ENCODE measurements at places on chromosomes 2 and 18. TPM values are rescaled to one million over a fixed set of nuclear protein-coding genes. Genes with fewer than 3 reads are reported as not detected.

The ITPRIPL1 gene
- total RNA-seq: 4.9 TPM

GRCh38 chr2:232030229-232030628, 68.7 kb downstream of the DIS3L2 start:
- no peak for DNase-seq

The RFX8 gene
- 0.36 TPM for total RNA-seq

DNA sequence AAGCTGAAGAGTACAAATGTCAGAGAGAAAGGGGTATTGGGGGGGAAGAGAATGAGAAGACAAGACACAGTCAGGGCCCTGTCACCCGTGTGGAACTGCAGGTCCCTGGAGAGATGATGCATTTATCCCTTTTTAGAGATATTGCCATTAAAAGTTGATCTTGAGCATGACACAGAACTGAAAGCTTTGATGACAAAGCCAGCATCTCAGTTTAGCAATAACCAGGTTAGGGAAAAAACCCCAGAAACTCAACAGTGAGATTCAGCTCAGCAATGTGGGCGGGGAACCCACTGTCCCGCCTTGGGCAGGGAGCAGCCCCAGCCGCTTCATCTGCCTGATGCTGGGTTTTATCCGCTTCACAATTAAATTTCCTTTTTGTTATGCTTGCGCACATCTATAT, 181.1 kb downstream of the NEDD4L start:
- DNase-seq: no peak

GRCh38 chr2:98477506-98477905, 32.8 kb downstream of the INPP4A start:
- DNase-seq: no peak

- DNase-seq: no peak
These were observed 430.0 kb upstream of the VWC2L start for GRCh38 chr2:213980883-213981282.

- peak; percentile 47 for DNase-seq
These were observed 122.3 kb upstream of the FHL2 start for GRCh38 chr2:105521176-105521575.

The ALPI gene
- total RNA-seq: not detected

DNA sequence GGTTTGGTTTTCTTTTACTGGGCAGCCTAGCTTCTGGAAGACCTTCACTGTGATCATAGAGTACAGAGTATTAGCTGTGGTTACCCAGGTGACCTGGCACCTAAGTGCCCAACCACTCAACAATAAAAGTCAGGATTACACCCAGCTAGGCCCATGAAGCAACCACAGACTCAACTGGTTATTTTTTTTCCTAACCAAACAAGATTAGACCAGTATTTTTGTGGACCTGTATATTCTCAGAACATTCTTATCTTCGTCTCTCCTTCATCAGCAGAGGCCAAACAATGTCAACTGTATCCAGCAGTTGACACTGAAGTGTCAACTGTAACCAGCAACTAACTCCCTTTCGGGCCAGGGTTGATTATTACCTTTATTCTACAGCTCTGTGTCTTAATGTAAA, 289.2 kb upstream of the SLC39A10 start:
- no peak for DNase-seq

DNA sequence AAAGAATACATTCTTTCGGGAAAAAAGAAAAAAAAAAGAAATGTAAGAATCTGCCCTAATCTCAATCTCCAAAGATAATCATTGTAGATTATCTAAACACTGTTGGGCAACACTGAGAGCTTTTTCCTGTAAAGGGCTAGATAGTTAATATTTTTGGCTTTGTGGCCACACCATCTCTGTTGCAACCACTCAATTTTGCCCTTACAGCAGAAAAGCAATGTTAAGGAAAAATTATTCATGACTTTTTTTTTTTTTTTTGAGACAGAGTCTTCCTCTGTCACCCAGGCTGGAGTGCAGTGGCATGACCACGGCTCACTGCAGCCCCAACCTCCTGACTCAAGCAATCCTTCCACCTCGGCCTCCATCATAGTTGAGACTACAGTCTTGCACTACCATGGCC, 17.3 kb upstream of the FZD5 start:
- DNase-seq: no peak

DNA sequence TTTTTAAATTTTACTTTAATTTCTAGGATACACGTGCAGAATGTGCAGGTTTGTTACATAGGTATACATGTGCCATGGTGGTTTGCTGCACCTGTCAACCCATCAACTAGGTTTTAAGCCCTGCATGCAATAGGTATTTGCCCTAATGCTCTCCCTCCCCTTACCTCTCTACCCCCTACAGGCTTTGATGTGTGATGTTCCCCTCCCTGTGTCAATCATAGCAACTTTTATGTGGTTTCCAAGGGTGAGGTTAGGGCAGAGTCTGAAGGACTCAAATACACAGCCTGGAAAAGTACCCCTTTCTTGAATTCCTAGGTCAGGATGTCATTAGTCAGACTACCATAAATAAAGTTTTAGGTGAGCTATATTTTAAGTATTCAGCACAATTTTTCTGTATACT, 31.1 kb upstream of the MYT1L start:
- no peak for DNase-seq

The FZD7 gene
- 48.7 TPM for total RNA-seq

DNA sequence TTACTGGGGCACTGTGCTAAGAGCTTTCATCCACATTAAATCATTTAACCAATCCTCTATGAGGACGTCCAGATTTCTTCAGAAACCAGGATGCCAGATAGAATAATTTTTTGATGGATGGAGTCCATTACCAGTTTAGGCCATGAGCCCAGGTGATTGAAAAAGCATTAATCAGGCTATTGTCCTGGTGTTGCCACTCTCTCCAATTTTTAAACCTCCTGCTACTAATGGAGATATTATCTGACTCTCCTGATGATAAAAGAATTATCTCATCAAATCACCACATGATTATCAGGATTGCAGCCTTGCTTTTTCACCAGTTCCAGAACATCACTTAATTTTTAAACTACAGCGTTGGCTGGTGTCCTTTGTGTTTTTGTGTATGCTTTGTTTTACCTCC, 402.2 kb downstream of the CLIP4 start:
- DNase-seq: no peak

Measured in cerebellum (tissue), 4 donors.